ENCODE measurements at places on chromosomes 2 and 18.

DNA sequence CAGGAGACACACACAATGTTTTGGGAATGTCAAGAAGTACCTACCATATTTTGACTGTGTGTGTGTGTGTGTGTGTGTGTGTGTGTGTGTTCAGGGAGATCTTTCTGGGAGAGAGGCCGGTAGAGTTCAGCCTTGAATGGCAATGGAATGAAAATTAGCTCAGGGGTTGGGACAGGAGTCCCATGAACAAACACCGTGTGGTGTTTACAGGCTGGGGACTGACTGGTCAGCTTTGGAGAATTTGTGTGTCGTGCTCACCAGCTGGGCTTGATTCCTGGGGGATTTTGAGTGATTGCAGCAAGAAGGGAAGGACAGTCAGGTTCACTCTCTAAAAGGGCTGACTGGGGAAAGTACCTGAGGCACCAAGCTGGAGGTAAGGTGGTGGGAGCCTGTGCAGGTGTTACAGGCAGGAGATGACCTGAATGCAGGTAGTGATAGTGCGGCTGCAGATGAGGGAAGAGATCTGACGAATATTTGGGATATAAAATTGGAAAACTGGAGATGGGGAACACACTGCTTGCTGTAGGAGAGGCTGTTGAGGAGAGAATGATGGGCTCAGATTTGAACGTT, 2.5 kb upstream of the ADNP2 start:
- peak; percentile 30 for DNase-seq

DNA sequence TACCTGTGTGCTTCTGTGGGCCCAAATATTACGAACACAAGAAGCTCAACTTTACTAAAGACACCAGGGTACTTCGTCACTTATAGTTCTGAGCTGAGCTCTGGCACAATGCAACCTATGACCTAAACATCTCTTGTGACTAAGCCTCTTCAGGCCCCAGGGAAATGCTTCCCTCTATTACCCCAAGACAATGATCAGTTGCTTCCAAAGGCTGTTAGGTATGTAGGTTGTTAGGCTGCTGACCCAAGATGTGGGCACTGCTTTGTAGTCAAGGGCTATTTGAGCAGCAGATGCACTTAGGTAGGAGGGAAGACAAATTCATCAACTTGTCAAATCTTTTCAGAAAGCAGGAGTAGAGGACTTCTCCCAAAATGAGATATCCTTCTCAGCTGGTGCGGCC, 640.1 kb downstream of the EPHA4 start:
- DNase-seq: no peak

- DNase-seq: peak; percentile 26
Observed at GRCh38 chr2:3827673-3828575, 124.5 kb downstream of the DCDC2C start.

GRCh38 chr2:160279813-160280465, 79.9 kb upstream of the ITGB6 start:
- peak; percentile 53 for DNase-seq

DNA sequence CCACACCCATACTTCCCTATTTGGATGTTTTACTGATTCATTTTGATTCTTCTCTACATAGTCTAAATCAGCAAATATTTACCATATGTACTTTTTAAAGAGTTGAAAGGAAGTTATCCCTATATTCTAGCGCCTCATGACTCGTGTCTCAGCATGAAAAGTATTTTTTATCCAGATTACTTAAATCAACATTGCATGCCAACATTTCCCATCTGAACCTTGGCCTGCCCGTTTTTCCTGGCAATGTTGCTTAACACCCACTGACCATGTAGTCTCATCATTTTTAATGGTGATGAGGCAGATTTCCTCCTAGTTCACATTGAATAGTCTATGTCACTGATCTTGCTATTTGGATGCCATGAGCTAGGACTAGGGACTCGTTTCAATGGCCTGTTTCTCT, 13.2 kb upstream of the SCYGR5 start:
- DNase-seq: peak; percentile 3

- no peak for DNase-seq
Observed at GRCh38 chr2:84160453-84160852, 298.6 kb downstream of the SUCLG1 start.

DNA sequence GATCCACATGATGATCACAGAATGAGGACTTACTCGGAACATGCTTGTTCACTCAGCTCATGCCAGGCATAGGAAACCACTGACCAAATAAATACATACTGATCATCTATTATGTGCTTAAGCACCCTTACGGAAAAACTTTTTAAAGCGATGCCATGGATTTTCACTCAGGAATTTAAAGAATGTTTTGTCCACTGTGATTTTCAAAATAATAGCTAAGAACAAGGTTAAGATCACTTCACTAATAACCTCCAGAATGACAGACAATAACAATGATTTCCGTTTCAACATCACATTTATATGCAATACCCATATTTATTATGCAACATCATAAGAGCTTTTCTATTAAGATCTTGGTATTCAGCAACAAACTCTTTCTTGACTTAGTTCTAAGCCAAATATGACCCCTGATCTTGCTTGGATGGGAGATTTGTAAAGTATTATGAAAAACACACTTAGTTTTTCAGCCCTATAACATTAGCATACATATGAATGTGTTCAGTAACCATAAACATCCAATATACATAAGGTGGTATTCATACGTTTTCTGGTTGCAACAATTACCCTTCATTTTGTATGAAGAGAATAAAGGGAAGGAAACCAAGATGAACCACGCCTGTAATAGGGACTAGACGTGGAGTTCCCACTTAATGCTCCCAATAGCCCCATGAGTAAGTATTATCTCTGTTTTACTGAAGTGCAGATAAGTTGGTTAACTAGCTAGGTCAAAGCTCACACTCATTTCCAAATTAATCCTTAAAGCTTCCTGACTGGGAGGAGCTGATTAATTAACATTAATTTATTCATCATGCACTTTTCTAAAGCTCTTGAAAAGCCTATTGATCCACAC, 1.9 kb downstream of the CD302 start:
- no peak for DNase-seq

GRCh38 chr2:15864176-15864769, 76.1 kb upstream of the MYCN start:
- DNase-seq: no peak

GRCh38 chr2:133082034-133082433, 412.0 kb upstream of the LYPD1 start:
- DNase-seq: no peak

DNA sequence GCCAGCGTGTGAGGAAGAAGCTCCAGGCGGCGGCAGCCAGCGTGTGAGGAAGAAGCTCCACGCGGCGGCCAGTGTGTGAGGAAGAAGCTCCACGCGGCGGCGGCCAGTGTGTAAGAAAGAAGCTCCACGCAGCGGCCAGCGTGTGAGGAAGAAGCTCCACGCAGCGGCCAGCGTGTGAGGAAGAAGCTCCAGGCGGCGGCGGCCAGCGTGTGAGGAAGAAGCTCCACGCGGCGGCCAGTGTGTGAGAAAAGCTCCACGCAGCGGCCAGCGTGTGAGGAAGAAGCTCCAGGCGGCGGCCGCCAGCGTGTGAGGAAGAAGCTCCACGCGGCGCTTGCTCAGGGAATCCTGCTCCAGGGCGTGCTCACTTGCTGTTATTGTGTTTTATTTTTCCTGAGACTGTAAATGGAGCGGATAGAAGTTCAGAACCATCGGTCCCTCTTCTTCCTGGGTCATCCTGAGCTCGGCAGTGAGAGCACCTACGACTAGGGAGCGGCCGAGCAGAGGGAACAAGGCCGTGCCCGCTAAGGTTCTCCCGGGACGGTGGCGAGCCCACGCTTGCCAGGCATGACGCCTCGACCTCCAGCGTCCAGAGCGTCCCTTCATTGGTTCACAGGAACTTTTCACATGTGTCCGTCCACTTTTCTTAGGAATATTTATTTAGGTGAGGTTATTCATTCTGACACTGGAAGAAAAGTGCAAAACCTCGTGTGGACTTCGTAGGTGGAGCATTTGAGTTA, 94.2 kb downstream of the TMEM18 start:
- DNase-seq: no peak
